ENCODE measurements at places on chromosomes 5 and 9.

DNA sequence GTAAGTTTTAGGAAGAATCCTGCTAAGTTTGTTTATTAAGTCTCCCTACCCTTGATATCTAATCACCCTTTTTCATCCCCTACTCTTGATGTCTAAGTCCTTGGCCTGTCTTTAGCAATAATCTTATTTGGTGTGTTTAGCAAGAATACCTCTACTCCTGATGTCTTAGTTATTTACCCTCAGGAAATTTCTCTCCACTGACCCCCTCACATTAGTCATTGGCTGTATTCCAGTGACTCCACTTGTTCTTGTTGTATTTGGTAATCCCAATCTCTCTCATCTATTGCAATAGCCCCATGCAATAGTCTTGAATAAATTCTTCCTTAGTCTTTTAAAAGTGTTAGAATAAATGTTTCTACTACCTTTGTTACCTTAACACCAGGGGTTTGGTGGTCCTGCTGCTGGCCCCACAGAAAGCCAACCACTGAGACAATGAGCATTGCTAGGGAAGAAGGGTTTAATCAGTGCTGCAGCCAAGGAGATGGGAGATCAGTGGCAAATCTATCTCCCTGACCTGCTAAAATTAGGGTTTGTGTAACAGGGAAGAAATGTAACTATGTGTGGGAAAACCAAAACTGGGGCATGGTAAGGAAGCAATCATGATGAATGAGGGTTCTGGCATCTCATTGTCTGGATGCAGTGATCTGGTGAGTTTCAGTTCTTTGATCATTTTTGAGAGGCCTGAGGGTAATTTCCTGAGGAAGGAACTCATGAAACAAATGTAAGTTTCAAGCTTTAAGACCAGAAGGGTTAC is 236.4 kb upstream of the DAB2 start:
- no peak for DNase-seq

DNA sequence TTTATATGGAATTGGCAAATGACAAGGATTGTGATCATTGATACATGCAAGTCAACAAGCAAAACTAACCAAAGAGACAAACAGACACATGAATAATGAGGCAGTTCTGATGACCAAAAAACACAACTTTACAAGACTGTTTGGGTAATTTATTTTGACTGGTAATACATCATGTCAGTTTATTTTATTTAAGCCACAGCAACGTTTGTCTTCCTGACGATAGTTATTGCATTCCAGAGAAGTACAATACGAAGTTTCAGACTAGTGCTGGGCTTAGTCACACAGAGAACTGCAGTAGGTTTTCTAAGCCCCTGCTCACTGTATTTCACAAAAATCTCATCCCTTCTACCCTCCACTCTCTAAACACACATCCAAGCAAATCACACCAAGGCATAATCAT is 514.2 kb downstream of the RAB3C start:
- DNase-seq, result no peak

GRCh38 chr5:131979816-131980215 is 31.6 kb downstream of the ACSL6 start:
- no peak for DNase-seq

DNA sequence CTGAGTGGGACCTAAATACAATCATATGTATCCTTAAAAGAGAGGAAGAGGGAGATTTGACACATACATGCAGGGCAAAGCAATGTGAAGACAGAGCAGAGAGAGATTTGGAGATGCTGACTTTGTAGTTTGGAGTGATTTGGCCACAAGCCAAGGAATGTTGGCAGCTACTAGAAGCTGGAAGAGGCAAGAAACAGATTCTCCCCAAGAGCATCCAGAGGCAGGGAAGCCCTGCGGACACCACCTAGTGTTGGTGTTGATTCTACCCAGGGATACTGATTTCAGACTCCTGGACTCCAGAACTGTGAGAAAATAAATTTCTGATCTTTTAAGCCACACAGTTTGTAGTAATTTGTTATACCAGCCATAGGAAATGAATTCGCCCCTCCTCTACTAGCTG is 64.9 kb upstream of the OSMR start:
- DNase-seq, result no peak

GRCh38 chr5:149383399-149383798 is 4.3 kb upstream of the IL17B start:
- DNase-seq, result no peak

GRCh38 chr5:135328128-135328687 is 70.8 kb downstream of the MACROH2A1 start:
- DNase-seq, result no peak

- no peak for DNase-seq
Observed at GRCh38 chr9:132141948-132142594, 19.8 kb upstream of the NTNG2 start.

- DNase-seq, result no peak
Observed at GRCh38 chr9:101737165-101737704, 1.2 kb downstream of the GRIN3A start.

DNA sequence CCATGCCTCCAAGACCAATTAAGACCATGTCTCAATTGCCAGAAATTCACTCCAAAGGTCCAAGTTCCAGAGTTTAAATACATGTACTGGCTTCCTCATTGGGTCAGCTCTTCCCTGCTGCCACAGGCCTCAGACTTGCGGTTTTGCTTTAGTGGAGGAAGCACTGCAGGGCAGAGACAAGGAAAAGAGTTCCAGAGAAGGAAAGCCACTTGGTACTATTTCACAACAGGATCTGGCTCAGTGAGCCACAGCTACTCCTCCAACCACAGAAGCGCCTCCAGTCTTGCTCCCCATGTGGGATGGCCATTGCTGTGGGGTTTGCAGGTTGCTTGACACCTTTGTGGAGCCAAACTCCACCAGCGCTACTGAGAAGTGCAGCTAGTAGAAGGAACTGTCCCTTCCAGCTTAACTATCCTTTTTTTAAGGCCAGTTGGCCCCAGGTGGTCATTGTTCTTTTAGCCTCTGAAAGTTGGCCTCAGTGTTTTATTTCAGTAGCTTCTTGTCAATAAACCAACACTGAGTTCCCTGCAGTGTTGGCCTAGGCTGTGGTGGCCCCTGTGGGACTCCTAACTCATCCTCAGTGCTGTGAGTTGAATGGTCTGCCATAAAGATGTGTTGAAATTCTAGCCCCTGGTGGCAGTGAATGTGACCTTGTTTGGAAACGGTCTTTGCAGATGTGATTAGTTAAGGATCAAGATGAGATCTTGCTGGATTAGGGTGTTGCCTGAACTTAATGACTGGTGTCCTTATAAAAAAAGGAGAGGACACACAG is 93.7 kb upstream of the DAP start:
- DNase-seq, result no peak

- no peak for DNase-seq
Observed at GRCh38 chr5:123266365-123266764, 156.8 kb downstream of the CEP120 start.

GRCh38 chr9:32738501-32739172 is 44.7 kb upstream of the TMEM215 start:
- DNase-seq, result no peak

GRCh38 chr9:34518896-34519295 is 3.9 kb downstream of the ENHO start:
- DNase-seq, result no peak

GRCh38 chr9:87518702-87519335 is 21.2 kb downstream of the DAPK1 start:
- DNase-seq, result no peak

DNA sequence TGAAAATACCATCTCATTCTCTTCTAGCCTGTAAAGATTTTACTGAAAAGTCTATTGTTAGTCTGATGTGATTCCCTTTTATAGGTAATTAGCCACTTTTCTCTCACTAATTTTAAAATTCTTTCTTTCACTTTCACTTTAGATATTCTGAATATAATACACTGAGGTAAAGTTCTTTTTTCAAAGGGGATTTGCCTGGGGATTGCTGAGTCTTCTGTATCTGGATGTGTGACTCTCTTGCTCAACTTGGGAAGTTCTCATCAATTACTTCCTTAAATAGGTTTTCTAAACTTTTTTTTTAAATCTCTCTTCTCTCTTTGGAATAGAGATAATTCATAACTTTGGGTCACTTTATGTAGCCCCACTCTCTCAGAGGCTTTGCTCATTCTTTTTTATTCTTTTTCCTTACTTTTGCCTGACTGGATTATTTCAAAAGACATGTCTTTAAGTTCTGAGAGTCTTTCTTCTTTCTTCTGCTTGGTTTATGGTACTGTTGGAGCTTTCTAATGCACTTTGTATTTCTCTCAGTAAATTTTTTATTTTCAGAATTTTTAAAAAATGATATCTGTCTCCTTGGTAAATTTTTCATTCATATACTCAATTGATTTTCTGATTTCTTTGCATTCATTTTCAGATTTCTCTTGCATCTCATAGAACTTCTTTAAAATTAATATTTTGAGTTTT is 55.9 kb upstream of the IL12B start:
- no peak for DNase-seq

DNA sequence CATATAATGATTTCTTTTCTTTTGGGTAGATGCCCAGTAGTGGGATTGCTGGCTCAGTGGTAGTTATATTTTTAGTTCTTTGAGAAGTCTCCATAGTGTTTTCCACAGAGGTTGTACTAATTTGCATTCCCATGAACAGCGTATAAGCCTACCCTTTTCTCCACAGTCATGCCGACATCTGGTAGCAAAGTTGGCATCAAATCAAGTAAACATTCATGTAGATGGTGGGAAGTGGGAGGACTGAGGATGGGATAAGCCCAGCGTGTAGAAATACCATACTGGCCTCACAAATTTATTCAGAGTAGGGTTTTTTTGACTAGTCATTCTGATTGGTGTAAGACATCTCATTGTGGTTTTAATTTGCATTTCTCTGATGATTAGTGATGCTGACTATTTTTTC is 115.4 kb downstream of the EGFLAM start:
- DNase-seq, result no peak

DNA sequence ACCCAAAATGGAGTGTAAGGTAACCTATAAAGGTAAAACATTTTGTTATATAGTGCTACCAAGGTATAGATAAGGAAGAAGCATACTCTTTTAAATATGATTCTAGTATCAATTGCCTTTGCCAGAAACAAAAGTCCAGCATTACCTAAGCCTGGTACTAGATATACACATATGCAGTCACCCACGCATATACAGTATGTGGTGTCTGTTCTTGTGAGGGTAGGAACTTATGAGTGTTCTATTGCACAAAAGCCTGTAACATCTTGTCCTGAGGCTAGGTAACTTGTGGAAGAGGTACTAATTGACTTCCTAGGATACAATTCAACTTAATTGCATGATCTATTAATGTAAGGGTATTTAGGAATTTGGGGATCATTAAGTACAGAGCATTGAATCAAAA is 31.3 kb upstream of the IFNE start:
- DNase-seq, result no peak

- no peak for DNase-seq
Observed at GRCh38 chr9:88013035-88013434, 38.7 kb upstream of the CDK20 start.

DNA sequence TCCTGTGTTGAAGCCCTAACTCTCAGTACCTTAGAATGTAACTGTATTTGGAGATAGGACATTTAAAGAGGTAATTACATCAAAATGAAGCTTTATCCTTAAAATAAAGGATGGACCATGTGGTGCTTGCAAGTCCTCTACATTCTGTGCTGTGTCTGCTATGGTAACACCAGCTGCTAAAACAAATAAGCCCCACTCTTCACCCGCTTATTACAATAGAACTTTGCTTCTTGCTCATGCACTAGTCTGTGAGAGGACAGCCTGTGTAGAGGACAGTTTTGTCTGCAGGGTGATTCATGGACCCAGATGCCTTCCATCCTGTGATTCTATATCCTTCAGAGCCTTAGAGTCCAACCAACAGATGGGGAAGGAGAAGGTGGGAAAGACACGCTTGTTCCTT is 12.5 kb upstream of the IGFBPL1 start:
- DNase-seq, result no peak

DNA sequence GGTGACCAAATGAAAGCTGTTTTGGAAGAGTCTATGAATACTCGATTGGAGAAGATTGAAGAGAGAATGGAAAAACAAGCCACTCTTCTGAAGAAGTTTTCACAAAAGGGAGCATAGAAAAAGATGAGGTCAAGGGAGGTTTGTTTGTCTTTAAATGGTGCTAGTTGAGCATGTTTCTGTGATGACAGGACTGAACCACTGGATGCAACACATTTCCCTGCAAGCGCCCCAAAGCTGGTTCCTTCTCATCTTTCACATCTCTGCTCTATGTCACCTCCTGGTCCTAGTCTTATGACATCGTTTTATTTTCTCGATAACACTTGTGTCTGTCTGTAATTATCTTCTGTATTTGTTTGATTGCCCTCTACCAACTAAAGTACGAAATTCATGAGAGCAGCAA is 3.8 kb upstream of the CCDC192 start:
- no peak for DNase-seq

DNA sequence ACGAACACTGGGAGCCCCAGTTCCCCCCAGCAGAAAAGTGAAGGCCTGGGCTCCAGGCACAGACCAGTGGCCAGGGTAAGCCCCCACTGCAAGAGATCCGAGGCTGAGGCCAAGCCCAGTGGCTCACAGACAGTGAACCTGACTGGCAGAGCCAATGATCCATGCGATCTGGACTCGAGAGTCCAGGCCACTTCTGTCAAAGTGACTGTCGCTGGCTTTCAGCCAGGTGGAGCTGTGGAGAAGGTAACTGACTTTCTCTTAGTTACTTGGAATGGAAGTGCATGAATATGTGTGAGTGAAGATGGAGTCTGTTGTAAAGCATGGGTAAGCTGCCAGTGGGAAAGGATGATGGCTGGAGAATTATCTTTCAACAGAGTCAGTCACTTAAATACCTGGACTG is 99.7 kb downstream of the GOLPH3 start:
- no peak for DNase-seq

- DNase-seq, result no peak
Observed at GRCh38 chr5:178280631-178281030, 48.0 kb upstream of the PHYKPL start.

- no peak for DNase-seq
Observed at GRCh38 chr5:74598731-74599130, 41.8 kb downstream of the ENC1 start.
